ENCODE measurements at places on chromosomes 11 and 22.

DNA sequence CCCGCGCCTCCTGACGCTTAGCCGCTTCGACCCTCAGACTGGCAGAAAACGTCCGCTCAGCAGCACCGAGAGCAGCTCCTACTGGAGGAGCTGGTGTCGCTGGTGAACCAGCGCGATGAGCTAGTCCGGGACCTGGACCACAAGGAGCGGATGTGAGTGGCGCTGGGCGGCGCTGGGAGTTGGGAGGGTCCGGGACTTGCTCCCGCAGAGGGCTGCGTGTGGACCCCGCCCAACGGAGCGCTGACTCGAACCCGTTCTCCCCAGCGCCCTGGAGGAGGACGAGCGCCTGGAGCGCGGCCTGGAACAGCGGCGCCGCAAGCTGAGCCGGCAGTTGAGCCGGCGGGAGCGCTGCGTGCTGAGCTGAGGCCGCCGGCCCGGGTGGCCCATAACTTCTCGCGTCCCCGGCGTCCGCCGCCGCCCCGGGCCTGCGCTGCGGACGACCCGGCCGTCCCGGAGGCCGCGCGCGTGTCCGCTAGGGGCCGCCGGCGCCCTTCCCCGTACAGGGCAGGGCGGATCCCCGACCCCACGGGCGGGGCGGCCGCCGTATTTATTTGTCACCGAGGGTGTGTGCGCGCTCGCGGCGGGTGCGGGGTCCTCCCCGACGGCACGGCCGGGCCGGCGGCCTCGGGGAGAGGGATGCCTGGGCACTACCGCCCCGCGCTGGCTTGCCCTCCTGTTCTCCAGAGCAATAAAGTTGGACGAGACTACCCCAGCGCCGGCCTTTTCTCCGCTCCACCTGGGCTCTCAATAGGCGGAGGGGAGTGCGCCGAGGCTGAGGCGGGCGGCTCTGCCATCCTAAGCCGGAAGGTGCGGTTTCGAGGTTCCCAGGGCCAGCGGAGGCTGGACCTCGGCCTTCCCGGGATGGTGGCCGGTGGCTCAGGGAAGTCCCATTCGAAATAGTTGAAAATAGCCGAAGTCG, 3.4 kb downstream of the KCNK7 start:
- no peak for DNase-seq

- no peak for DNase-seq
Observed at GRCh38 chr11:60314635-60315321, 12.3 kb upstream of the MS4A6E start.

GRCh38 chr11:38839071-38839470, 2241.0 kb upstream of the RAG2 start:
- DNase-seq: no peak

DNA sequence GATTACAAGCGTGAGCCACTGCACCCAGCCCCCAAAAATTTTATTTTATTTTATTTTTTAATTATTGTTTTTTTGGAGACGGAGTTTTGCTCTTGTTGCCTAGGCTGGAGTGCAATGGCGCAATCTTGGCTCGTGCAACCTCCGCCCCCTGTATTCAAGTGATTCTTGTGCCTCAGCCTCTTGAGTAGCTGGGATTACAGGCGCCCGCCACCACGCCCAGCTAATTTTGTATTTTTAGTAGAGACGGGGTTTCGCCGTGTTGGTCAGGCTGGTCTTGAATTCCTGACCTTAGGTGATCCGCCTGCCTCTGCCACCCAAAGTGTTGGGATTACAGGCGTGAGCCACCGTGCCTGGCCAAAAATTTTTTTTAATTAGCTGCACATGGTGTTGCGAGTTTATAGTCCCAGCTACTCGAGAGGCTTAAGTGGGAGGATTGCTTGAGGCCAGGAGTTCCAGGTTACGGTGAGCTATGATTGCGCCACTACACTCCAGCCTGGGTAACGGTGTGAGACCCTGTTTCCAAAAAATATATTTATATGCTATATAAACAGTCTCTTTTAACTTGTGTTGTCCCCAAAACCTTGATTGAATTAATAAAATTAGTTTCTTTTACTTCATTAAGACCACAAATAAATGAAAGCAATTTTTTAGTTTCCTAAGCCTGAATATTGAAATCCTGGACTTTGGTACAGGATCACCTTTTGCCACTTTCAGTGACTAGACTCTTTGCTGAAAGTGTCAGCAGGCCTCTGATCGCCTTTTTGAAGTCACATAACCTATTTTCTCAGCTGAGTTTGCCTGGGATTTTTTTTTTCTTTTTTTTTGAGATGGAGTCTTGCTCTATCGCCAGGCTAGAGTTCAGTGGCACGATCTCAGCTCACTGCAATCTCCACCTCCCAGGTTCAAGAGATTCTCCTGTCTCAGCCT, 16.2 kb downstream of the ATG13 start:
- no peak for DNase-seq

- no peak for DNase-seq
Observed at GRCh38 chr11:119626871-119627270, 102.1 kb downstream of the NECTIN1 start.

GRCh38 chr11:40986320-40986719, 473.1 kb downstream of the LRRC4C start:
- DNase-seq: no peak

GRCh38 chr11:46264976-46265375, 12.5 kb upstream of the CREB3L1 start:
- DNase-seq: no peak

DNA sequence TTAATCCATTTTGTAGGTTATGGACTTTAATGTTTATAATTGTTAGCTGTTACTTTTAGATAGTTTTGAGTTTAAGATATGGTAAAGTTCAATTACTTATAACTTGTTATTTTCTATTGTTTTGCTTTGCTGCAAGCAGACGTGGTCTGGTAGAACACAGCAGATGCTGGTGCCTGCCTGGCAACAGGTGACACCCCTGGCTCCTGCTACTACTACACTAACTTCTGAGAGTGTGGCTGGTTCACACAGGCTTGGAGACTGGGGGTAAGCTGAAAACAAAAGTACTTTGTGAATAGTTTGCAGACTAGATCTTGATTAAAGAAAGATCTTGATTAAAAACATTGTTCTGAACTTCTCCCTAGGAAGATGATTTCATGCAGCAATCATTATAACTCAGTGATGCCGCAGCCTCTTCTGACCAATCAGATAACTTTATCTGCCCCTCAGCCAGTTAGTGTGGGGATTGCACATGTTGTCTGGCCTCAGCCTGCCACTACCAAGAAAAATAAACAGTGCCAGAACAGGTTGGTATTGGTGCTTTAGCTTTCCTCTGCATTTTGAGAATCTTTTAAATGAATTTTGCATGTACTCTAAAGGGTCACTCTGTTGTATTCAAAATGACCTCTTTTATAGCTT, 90.4 kb downstream of the HIPK3 start:
- no peak for DNase-seq
